ENCODE measurements at places on chromosomes 1 and 21. TPM values are rescaled to one million over a fixed set of nuclear protein-coding genes. Genes with fewer than 3 reads are reported as not detected.

The PRELP gene
- total RNA-seq, result 1.3 TPM

The S100A9 gene
- total RNA-seq, result not detected

The MYBPH gene
- 1.0 TPM for total RNA-seq

The ATAD3C gene
- total RNA-seq, result not detected

The RIMKLA gene
- total RNA-seq, result not detected

The IVL gene
- total RNA-seq, result not detected

The CELA3A gene
- total RNA-seq, result not detected

The TNNT2 gene
- 0.78 TPM for total RNA-seq

The DNTTIP2 gene
- total RNA-seq, result 18.8 TPM

The RGS4 gene
- 421 TPM for total RNA-seq

The CACNA1S gene
- total RNA-seq, result not detected
